ENCODE measurements at places on chromosomes 1 and 21.

- no peak for DNase-seq
These were observed 300.3 kb downstream of the GRIK1 start for GRCh38 chr21:29639366-29640079.

DNA sequence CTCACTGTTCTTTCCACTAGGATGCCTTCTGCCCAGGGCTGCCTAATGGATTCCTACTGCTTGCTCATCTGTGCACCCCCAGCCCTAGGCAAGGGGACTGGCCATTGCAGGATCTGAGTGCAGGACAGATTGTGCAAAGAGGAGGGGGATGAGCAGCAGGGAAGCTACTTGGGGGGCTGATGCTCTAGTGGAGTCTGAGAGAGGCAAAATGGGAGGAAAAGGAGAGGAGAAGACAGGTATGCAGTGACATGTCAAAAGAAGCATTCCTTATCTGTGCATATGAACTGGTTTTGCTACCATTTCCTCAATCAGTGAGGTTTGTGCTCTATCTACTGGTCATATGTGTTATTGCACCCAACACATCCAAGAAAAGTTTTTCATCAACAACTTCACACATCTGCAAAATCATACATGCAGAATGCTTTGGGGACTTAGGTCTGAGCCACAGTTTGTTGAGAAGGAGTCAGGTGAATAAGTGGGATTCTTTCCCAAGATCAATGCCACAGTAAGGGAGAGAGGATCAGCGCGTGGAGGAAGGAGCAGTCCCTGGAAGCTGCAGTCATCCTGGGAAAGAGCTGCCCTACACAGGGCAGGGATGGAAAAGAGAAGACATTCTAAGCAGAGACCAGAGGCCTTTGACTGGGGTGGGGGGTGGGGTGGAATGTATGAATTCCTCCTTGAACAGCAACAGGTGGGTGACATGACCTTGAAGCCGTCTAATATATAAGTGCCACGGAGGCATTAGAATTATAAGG lies 14.4 kb downstream of the SLC5A9 start:
- no peak for DNase-seq

GRCh38 chr1:237411621-237412020 lies 369.6 kb downstream of the RYR2 start:
- DNase-seq, result no peak

- DNase-seq, result no peak
These were observed 22.7 kb downstream of the WNT9A start for GRCh38 chr1:227924833-227925574.

GRCh38 chr1:96730574-96731298 lies 9.2 kb downstream of the PTBP2 start:
- no peak for DNase-seq

- DNase-seq, result no peak
These were observed 132.8 kb downstream of the CASZ1 start for GRCh38 chr1:10663678-10664035.

GRCh38 chr1:207463571-207463970 lies 9.4 kb downstream of the CR2 start:
- DNase-seq, result no peak

DNA sequence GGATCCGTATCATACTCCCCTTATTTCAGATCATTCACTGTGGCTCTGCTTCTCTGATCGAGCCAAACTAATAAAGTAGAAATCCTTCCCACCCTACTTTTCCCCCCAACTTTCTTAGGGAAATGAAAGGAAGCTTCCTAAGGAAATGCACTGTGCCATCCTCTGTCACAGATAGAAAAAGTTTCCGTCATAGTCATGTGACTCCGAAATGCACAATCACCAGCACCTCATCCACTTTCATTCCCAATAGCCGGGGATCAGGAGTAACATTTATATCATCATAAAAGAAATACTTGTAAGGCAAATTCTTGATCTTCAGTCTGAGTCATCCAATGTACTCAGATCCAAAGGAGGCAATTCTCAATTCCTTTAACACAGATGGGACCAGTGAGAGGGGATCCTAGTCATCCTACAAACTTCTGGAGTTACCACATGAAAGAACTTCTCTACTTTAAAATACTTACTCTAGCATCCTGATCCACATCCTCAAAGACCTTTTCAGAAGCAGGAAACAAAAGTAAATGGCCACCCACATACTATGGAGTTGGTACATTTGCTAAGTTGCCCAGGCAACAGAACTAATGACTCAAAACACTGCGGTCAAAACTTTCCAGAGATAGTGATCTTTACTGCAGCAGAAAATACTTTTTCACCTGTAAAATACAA lies 97.8 kb upstream of the ZC3H11B start:
- no peak for DNase-seq

DNA sequence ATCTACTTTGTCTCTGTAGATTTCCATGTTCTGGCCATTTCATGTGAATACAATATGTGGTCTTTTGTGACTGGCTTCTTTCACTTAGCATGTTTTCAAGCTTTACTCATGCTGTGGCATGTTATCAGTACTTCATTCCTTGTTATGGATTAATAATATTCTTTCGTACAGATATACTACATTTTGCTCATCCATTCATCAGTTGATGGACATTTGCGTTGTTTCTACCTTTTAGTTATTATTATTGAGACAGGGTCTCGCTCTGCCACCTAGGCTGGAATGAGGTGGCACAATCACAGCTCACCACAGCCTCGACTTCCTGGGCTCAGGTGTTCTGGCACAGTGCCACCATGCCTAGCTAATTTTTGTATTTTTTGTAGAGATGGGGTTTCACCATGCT lies 21.4 kb downstream of the SFPQ start:
- DNase-seq, result no peak

DNA sequence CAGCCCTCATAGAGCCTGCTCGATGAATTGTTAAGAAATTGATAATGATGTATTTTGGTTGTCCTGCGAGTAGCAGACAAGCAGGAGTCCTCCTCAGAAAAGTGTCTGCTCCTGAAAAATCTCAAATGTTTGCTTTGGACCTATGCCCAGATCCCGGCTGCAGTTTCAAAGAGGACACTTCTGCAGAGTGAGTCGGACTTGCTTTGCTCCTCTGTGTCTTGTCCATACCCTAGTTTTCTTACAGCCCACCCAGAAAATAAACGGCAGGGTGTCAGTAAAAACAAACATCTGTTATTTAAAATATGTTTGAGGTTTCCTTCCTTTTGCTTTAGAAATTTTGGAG lies 2.8 kb downstream of the S100A10 start:
- DNase-seq, result no peak

- peak; percentile 36 for DNase-seq
These were observed 617.3 kb downstream of the MATN1 start for GRCh38 chr1:30106125-30106524.

DNA sequence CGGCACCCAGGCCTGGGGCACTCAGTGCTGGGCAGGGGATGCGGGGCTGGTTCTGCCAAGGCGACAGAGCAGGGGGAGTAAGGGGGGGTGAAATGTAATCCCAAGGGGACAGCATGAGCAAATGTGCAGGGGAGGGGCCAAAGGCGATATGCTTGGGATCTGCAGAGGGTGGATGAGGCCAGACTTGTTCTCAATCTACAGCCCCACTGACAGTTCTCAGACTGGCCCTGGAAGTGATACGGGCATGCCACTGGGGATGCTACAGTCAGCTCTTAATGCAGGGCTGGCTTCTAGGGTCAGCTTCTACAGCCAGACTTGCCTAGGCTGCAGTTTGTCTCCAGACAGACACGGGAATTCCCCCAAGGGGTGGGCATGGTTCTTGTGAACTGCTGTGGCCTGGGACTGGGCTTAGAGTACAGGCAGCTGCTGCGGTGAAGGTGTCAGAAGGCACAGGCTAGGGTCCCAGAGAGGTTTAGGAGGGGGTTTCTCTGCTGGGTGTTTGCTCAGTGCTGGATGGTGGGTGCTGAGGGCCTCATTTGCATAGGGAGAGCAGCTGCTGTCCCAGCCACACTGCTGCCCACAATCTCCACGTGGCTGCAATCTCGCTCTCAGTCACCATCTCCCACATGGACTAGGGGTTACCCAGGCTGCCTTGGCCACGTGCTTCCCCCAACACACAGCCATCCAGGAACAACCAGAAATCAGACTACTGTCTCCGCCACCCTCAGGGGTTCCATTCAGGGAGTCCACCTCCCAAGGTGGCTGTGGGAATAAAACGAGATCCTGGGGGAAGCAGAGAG lies 190.1 kb downstream of the HIVEP3 start:
- DNase-seq, result peak; percentile 84

DNA sequence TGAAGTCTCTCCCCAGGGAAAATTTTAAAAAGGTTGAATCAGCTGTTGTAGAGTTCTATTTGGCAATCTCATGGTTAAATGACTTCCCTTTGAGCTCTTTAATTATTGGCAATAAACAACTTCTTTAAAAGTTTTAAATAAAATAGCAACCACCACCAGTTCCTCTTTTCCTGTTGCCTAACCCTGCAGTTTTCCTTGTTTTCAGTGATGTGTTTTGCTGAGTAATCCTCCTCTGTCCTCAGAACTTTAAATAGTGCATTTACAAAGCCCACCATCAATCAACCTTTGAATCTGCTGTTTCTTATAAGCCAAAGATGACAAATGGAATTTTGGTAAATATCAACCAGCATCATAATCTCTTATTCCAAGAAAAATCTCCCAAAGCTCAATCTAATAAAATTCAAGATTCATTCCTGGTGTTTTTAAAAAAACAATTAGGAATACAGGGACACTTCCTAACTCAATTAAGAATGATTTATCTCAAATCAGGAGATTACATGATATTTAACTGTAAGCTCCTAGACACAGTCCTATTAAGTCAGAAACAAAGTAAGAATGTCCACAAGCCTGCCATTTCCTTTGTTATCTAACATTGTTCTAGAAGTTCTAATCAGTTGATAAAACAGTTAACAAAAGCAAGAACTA lies 14.8 kb downstream of the AVPR1B start:
- DNase-seq, result no peak

DNA sequence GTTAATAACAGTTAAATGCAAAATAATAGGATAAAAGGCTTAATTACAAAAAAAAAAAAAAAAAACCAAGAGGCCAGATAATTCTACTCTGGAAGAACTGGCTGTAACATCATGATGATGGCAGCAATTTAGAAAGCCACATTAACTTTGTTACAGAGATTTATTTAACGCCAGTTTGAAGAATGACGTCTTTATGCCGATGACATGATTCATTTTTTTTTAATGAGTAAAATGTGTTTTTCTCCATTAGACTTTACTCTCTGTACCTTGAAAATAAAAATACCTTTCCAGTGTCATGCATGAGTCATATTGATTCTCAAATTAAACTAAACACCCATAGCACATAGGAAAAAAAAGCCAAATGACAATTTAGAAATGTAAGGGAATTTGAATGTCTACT lies 226.1 kb downstream of the RGS7 start:
- DNase-seq, result no peak

- no peak for DNase-seq
These were observed 24.6 kb downstream of the PROX1 start for GRCh38 chr1:214012418-214012817.

DNA sequence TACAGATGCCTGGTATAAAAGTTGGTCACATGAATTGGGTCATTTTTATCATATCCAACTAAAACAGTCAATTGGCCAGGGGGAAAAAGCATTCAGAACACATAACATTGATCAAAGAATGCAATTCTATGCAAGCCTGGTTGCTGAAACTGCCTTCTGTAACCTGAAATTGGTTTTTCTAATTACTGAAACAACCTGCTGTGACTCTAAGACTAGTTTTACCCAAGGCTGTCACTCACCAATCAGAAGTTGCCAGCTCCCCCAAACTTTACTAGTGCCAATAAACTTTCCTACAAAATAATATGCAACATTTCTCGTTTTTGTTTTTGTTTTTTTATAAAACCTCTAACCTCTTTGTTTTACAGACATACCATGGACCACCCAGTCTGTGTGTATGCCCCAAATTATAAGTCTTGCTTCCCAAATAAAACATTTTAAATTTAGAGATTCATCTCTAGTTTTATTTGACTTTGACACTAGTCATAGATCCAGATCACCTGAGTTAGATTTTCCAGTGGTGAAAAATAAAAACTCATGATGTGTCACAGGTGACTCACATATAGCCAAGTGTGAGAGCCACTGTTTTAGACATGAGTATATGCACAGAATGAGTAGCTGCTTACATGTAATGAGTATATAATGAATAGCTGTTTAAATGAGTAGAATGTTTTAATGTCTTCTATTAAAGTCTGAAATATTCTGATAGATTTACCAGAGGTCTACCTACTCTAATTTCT lies 64.2 kb upstream of the CR2 start:
- DNase-seq, result no peak

DNA sequence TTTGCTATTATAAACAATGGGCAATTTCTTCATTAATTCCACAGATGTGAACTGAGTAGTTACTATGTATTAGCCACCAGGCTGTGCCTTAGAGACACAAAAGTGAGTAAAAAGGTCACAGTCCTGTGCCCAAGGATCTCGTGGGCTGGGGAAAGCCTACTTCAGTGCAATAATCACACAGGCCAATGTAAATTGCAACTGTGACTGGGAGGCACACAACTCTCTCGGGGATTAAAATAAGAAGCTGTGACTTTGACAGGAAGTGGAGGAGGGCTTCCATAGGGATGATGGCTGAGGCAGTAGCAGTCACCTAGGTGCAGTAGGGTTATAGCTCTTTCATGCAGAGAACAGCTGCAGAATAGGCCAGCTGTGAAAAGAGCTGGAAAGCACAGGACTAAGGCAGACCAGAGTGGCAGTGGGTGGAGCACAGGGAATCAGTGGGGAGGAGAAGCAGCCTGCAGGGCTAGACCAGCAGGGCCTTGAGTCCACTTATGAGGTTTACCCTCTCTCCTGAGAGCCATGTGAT lies 121.9 kb downstream of the MAB21L3 start:
- no peak for DNase-seq

- no peak for DNase-seq
These were observed 33.1 kb downstream of the NDC1 start for GRCh38 chr1:53804791-53805505.

GRCh38 chr1:208222376-208223126 lies 21.6 kb downstream of the PLXNA2 start:
- no peak for DNase-seq

DNA sequence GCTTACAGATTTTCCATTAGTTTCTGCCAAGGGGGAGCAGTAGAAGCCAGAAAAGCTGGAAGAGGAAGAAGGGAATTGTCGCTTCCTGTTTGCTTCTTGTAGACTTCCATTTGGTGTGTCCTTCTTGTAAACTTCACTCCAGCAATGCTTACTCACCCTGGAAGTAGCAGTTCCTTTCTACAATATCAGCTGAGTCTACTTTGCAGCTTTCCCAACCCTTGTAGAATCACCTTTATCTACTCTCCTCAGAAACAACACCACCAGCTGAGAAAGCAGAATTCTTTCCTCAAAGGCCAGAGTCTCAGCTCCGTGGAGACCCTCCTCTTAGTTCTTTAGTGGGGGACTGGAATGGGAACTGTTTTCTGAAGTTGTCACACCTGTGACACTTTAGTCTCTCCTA lies 1136.7 kb upstream of the TMPRSS15 start:
- no peak for DNase-seq

DNA sequence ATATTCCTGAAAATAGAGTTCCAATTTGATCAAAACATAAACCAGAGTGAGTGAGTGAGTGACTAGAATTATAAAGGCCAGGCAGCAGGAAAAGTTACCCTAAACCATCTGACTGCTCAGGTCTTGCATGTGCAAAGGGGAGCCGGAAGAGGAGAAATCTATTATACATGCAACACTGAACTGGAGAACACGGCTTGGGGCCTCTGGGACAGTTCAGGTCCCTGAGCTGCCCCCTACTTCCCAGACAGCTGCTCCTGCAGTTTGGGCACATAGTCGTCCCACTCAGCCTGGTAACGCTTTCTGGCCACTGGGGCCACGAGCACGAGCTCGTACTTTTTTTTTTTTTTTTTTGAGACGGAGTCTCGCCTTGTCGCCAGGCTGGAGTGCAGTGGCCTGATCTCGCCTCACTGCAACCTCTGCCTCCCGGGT lies 40.1 kb downstream of the PTPRC start:
- DNase-seq, result peak; percentile 52
